ENCODE measurements at places on chromosomes 13 and 19. TPM values are rescaled to one million over a fixed set of nuclear protein-coding genes. Genes with fewer than 3 reads are reported as not detected.
A peak's percentile ranks its signal among the peaks of the same experiment; 100 is the strongest.

The KCNJ14 gene
- polyA plus RNA-seq, result 1.5 TPM

DNA sequence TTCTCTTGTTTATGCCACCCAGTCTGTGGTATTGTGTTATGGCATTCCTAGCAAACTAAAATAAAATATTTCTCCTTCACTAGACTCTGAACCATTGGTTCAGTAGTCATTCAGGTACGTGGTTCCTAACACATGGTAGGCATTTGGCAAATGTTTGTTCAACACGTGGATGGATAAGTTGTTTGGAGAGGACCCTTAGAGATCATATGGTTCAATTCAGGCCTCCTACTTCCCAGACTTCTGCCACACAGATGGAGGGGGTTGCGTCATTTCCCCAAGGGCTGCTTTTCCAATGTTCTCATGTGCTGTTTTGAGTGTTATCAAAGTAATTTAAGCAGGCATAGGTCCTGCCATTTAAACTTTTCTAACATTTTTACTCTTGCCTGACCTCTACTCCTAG lies 6.7 kb downstream of the CXCL17 start:
- DNase-seq, result no peak

DNA sequence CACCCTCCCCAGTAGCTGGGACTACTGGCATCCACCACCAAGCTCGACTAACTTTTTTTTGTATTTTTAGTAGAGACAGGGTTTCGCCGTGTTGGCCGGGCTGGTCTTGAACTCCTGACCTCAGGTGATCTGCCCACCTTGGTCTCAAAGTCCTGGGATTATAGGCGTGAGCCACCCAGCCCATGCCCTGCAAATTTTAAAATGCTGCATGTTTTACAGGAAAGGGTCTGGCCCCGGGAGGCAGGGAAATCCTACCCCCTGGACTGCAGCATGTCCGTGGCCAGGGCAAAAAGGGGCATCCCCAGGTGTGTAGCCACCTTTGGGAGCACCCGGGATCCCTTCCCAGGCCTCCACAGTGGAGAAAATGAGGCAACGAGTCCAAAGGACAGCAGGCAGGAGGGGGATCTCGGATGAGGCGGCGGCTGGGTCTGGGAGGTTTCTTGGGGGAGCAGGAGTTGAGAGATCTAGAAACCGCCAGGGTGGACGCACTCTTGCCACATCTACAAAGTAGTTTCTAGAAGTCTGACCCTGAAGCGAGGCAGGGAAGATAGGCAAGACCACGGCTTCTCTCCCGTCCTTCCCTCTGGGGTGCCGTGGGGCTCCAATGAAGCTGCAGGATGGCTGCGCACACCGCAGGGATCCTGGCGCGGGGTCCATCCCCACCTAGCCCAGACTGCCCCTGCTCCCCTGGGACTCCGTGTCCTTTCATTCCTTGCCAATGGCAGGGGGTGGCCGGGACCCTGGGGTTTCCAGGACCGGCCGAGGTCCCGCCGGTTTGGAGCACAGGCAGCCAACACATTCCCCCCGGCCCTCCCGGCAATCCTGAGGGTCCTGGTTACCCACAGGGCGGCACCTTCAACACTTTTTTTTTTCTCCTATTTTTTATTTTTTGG lies 21.3 kb upstream of the ZBTB7A start:
- no peak for DNase-seq

DNA sequence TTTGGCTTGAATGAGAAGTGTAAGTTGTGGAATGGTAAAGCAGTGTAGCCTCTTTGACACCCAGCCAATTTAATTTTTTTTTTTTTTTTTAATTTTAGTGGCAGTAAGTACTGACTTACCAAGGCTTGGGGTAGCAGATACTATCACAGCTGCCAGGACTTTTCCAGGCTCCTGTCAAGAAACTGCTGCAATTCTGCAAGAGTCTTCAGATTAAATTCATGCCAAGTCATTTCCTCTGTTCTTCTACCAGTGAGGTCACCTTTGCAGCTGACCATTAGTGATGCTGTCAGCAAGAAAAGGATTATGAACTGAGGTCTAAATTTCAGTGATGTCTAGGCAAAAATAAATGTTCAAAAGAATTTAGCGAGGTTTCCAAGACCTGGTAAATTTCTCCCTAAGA lies 91.2 kb downstream of the GGACT start:
- no peak for DNase-seq

GRCh38 chr19:53960187-53960586 lies 2.5 kb upstream of the CACNG8 start:
- no peak for DNase-seq

The GJB6 gene
- 1.5 TPM for polyA plus RNA-seq

DNA sequence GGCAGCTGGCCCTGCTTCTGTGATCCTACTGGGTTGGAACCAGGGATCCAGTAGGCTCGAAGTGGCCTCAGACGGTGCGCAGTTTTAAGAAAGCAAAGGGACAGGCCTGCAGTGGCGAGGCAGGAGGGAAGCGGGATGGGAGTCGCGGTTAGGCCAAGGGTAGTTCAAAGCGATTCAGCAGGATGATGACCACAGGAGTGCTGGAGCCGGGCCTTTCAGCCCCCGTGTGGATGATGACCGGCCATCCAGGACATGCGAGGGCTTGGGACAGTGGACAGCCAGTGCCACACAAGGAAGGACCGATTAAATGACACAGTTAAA lies 854 bp downstream of the RNASEH2B start:
- no peak for DNase-seq

The CCDC9 gene
- polyA plus RNA-seq, result 29.7 TPM

GRCh38 chr19:48815870-48816501 lies 5.2 kb upstream of the BCAT2 start:
- no peak for DNase-seq

DNA sequence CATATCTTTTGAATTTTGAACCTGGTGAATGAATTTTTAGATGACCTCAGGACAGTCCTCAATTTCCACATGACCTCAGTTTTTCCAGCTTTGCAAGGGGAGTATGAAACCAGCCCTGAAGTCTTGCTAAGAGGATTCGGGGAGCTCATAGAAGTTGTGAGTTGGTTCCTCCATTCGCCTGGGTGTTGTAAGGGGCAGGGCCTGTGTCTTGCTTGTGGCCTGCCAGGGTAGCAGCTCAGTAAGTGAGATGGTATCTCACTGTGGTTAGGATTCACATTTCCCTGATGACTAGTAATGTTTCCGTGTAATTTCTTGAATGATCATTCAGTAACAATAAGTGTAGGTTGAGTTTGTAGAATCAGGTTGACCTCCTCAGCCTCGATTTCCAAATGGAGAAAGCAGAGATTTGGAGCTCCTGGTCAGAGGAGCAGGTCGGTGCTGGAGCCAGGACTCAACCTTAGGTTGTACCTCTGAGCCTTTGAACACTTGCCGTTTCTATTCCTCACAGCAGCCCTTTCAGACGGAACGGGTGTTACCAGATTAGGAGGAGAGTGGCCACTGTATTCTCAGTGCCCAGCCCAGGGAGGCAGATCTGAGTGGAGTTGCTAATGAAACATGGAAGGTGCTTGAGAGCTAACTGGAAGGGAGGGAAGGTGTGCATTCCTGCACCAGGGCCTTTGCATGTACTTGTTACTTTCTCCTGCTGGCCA lies 14.6 kb downstream of the NACC1 start:
- DNase-seq, result no peak

The RFPL4A gene
- not detected for polyA plus RNA-seq

The NLRP4 gene
- polyA plus RNA-seq, result not detected

The CYSLTR2 gene
- polyA plus RNA-seq, result 0.35 TPM

The HCST gene
- polyA plus RNA-seq, result 6.0 TPM

DNA sequence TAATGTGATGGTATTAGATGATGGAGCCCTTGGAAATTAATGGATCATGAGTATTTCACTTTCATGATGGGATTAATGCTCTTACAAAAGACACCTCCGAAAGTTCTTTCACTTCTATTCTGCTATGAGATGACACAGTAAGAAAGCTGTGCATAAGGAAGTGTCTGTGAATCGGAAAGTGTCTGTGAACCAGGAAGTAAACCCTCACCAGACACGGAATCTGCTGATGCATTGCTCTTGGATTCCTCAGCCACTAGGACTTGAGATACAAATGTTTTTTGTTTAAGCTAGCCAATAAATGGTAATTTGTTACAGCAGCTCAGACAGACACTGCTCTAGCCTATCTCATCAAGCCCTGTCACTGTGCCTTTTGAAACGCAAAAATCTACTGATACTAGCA lies 440.4 kb upstream of the PRR20A start:
- no peak for DNase-seq

GRCh38 chr13:53560556-53560955 lies 531.9 kb downstream of the OLFM4 start:
- DNase-seq, result no peak

The IFT88 gene
- polyA plus RNA-seq, result 32.5 TPM

- DNase-seq, result no peak
Observed at GRCh38 chr13:32021785-32022184, 9.8 kb upstream of the FRY start.

DNA sequence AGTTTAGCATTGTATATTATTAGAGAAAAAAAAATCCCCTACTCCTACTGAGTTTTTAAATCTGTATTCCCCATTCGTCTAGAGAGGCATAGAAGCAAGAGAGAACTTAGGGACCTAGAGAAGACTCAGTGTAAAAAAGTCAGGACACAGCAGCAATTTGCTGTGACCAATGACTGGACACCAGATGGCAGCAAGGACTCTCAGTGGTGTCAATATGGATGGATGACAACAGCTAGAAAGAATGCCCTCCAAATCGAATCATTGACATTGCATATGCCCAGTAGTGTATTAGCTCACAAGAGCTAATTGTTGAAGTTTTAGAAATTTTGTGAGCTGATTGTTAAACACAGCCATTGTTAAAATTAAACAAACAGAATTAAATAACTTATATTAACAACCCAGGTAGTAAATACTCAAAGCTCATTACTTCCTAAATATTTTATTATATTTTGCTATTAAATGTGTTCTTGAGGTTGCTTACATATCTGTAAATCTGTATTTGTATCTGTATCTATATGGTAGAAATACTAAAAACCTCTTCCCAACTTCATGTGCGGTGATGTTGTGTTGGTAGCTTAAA lies 43.9 kb downstream of the SIAH3 start:
- peak; percentile 12 for DNase-seq

DNA sequence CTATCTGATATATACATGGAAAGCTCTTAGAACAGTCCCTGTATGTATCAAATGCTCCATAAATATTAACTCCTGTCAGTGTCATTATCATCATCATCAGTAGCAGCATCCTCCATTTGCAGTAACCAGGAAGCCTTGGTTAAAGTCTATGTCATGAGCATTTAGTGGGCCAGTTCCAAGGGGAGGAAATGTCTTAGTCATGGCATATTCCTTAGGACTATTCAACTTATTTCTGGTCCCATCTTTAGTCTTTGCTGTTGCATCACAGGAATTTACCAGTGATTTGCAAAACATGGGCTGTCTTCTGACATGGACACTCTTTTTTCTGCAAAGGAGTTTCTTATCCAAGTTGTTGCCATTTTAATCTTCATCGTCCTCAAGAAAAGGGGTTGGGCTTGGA lies 98.4 kb downstream of the WDFY2 start:
- DNase-seq, result no peak

The CDC42EP5 gene
- 76.8 TPM for polyA plus RNA-seq

GRCh38 chr13:111872475-111873150 lies 194.3 kb upstream of the SOX1 start:
- no peak for DNase-seq

The SAFB2 gene
- polyA plus RNA-seq, result 106 TPM

DNA sequence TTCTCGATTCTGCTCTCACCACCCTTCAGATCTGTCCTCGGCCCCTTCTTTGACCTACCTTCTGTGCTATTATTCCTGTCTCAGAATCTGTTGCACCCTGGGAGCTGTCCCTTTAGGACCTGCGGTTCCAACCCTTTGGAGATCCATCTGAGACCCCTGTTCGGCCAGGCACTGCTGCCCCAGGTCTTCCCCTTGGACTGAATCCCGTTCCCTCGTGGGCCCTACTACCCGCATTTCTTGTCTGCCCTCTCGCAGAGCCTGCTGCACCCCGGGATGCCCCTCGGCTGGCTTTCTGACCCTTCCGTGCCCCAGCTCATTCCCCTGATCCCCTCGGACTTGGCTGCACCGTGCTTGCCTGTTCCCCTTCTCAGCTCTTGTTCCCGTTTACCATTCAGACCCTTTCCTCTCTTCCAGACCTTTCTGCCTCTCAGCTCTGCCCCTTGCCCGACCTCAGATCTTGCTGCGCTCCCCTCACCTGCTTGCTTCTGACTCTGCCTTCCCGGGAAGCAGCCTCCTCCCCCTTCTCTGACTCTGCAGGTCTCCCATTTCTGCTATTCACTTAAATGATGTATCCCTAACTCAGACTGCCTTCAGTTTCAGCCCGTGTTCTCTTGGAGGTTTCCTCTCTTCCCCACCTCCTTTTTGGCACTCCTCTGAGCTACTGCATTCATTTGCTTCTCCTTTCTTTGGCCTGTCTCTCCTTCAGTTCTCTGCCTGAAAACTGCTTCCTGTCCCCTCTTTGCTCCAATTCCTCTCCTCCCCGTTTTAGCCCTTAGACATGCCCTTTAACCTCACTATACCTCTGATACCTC lies 1.1 kb downstream of the ARHGAP35 start:
- no peak for DNase-seq

DNA sequence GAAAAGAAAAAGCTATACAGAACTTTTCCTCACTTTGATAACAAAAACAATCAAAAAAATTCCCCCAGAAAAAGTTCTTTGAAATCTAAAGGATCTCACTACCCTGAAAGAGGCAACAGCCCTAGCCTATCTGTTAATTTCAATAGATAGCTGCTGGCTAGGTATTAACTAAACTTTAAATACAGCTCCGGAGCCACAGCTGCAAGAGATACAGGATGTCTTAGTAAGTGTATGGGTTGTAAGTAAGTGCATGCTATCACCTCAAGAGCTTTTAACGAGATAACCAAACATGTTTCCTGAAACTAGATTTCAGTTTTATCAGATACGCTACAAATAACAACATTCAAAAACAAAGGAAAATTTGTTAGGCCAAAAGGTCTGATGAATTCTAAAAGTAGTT lies 148.4 kb downstream of the KLF12 start:
- DNase-seq, result no peak

GRCh38 chr13:110307767-110308655 lies 927 bp downstream of the COL4A2 start:
- DNase-seq, result no peak

DNA sequence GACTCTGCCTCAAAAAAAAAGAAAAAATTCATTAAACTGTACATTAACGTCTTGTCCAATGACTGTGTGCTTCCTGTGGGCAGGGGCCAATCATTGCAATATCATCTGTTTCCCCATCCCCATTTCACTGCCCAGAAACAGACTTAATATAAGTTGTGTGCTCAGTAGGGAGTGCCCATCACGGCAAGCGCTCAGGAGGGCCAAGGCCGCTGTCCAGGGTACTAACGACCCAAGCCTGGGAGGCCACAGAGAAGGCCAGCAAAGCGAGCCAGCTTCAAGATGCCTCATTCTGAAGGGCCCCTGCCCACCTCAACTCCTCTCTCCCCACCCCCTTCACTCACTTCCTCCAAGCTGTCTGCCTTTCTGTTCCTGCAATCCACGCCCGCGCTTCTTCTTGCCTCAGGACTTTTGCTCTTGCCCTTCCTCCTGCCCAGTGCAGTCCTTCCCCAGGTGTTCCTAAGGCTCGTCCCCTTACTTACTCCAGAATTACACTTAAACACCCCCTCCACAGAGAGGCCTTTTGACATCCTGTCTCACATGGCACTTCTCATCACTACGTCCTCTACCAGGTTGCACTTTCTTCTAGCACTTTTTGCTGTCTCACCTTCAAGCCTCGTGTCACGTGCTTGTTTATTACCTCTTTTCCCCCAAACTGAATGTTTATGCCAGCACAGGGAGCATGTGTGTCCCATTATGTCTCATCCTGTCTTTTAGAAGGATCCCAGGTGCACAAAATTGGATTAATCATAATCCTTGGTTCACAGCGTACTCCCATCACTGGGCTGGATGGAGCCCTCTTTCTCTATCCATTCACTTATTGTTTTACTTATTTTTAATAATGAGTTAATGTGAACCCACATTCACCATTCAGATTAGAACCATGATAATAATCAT lies 11.3 kb upstream of the POU2F2 start:
- no peak for DNase-seq

The LILRA2 gene
- 0.76 TPM for polyA plus RNA-seq

The GIPR gene
- 8.2 TPM for polyA plus RNA-seq
